ENCODE measurements at places on chromosomes 12 and 14.
A peak's percentile ranks its signal among the peaks of the same experiment; 100 is the strongest.

GRCh38 chr12:128078301-128078971, 188.5 kb upstream of the TMEM132C start:
- no peak for DNase-seq

- DNase-seq = no peak
These were observed 21.8 kb upstream of the EIF2B2 start for GRCh38 chr14:74980731-74981461.

DNA sequence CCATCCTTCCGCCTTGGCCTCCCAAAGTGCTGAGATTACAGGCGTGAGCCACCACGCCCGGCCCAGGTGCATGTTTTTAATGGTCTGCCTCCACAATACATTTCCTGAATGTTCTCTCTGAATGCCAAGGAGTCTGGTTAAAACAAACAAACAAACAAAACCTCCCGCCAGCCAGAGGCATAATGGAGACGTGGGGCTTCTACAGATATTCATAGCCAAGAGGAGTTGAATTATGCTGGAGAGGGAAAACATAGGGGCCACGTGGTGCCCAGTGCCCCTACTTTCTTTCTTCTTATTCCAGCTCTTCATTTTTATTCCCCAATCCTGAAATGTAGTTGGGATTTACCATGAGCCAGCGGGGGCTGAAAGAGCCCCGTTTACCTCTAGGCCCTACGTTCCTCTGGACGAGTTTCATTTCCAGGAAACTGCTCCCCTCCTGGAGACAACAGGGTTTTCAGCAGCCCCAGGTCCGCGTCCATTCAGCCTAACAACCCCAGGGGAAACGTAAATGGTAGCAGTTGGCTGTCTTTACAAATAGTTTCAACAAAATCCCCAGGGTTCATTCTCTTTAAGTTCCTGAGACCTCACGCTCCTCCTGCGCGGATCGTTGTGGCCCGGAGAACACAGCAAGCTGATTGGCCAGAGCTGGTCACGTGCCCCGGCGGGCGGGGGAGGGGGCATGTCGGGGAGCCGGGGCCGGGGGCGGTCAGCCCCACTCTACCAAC, 108.5 kb upstream of the ESRRB start:
- peak; percentile 4 for DNase-seq

DNA sequence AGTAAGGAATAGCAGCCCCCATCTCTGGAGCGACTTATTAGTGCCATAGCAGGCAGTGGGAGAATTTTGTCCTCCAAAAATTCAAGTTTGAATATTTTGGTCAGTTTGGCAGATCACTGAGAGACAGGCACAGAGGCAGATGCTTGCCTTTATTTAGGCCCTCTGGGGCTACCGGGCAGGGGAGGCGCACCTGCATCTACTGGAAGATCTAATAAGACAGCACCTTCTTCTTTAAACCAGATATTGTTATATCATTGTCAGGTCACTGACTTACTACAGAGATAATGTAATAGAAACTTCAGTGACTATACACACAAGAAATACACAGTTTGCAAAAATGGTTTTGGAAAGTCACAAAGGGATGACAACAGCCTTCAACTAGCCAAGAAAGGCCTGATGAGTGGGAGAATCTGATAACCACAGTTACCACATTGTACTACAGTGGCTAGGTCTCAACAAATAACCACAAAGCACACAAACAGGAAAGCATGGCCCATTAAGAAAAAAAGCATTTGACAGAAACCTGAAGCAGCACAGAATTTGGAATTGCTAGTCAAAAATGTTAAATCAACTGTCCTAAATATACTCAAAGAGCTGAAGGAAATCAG, 56.8 kb downstream of the CDK17 start:
- no peak for DNase-seq

GRCh38 chr12:60930151-60930550, 1330.1 kb upstream of the USP15 start:
- no peak for DNase-seq

GRCh38 chr12:51383269-51383905, 7.8 kb downstream of the GALNT6 start:
- no peak for DNase-seq

- DNase-seq = no peak
These were observed 77.8 kb upstream of the HSPB8 start for GRCh38 chr12:119100933-119101332.

DNA sequence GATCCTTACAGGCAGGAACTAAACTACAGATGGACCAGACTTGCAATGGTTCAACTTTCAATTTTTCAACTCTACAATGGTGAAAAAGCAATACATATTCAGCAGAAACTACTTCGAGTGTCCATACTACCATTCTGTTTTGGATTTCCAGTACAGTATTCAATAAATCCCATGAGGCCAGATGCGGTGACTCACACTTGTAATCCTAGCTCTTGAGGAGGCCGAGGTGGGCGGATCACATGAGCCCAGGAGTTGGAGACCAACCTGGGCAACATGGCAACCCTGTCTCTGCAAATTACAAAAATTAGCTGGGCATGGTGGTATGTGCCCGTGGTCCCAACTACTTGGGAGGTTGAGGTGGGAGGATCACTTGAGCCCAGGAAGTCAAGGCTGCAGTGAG, 336.1 kb downstream of the MED13L start:
- DNase-seq = no peak

GRCh38 chr12:90075685-90076084, 367.0 kb upstream of the ATP2B1 start:
- DNase-seq = no peak

DNA sequence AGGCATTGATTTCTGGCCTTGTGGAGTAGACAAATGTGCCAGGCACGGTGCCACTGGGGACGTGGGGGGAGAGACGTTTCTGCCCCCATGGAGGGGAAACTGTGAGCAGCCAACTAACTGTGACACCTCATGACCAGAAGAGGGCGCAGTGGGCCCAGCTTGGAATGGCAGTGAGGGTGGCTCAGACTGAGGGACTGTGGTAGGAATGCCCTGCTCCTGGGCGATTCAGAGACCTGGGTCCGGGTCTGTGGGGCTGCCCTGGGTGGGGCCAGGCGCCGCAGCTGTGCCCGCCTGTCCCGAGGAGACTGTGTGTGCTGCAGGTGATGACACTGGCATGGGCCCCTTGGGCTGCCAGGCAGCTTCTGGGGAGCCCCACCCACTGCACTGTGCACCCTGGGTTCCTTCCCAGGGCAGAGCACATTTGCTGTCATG, 60.6 kb downstream of the SLC25A47 start:
- DNase-seq = peak; percentile 54

- no peak for DNase-seq
These were observed 47.3 kb downstream of the CORO1C start for GRCh38 chr12:108683906-108684556.

DNA sequence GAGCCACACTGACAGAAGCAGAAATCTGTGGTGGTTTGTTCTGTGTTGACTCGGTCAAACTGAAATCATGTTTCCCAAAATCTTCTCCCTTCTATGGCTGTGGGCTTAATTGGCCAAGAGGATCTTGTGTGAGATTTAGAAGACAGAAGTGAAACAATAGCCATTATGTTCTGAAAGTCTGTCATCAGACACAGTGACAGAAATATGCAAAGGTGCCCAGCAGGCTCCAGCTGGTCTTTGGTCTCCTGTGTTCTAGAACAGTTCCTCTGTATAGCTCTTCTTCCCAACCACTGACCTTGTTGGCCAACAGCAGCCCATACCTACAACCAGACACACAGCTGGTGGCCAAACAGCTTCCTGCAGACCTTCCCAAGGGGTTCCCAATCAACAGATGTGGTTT, 25.0 kb upstream of the COCH start:
- no peak for DNase-seq

GRCh38 chr12:81468206-81468605, 290.9 kb downstream of the PPFIA2 start:
- DNase-seq = no peak

DNA sequence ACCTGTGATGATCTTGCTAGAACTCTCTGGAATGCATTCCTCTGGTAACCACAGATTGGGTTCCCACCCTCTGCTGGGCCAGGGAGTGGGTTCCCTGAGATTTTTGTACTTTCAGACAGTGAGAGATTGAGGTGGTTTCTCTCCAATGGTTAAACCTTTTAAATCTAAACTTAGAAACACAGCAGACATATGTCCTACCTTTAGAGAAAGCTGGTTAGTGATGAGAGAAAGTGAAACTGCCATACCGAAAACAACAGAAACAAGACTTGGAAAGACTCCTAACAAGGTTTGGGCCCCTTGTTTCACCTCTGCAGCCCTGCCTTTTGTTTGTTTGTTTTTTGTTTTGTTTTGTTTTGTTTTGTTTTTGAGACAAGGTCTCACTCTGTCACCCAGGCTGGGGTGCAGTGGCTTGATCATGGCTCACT, 9.7 kb upstream of the SGPP1 start:
- DNase-seq = no peak

GRCh38 chr12:52662093-52662917, 10.3 kb upstream of the KRT2 start:
- DNase-seq = no peak

DNA sequence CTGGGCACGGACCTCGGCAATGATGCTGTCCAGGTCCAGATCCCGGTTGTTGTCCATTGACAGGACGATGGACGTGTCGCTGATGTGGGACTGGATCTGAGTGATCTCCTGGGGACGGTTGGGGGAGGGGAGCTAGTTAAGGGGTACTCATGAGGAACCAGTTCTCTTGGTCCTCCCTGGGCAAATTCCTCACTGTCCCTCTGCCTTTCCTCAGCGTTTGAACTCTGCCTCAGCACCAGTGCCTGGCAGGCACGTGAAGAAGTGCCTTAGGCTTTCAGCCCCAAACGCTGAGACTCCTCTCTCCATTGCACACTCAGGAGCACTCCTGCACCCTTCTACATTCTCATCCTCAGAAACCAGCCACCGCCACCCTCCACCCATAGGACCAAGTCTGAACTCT, 9.7 kb downstream of the KRT72 start:
- no peak for DNase-seq

GRCh38 chr14:95363468-95363954, 43.8 kb upstream of the CLMN start:
- DNase-seq = no peak

DNA sequence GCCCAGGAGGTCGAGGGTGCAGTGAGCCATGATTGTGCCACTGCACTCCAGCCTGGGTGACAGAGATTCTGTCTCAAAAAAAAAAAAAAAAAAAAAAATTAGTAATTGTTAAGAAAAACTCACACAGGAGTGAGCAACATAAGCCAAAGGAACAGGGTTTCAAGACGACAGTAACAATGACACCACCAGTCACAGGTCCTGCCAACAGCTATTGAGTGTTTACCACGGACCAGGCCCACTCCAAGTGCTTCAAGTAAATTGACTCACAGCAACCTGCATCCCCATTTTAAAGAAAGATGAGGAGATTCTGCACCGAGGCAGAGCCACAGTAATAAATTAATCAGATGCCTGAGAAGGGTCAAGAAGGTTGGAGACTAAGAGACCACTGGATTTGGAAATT, 194.5 kb downstream of the DPF3 start:
- no peak for DNase-seq

- DNase-seq = no peak
These were observed 5.2 kb downstream of the SMAGP start for GRCh38 chr12:51265024-51265423.

DNA sequence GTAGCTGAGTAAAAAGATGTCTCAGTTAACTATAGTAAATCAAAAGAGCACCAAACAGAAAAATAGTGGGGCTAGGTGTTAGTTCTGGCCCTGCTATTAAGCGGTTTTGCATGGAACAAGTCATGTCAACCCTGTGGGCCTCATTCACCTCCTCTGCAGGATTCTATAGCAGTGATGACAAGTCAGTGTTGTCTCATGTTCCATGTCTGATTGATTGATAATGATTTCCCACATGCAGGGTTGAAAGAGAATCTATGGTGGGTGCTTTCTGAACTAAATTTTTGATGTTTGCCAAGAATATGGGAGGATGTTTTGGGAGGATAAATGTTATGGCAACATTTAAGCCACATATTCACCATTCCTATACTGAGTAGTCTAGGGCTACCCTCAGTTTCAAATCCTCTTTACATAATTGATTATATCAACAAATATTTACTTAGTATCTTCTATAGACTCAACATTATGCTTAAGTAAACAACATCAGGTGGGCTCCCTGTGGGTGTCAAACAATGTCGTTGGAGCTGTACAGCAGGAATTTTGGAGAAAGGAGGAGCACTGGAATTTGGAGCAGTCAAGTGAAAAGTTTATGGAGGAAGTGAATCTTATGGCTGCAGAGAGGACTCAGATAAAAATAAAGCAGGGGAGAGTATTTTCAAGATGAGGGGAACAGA, 48.6 kb downstream of the IRAK3 start:
- no peak for DNase-seq

DNA sequence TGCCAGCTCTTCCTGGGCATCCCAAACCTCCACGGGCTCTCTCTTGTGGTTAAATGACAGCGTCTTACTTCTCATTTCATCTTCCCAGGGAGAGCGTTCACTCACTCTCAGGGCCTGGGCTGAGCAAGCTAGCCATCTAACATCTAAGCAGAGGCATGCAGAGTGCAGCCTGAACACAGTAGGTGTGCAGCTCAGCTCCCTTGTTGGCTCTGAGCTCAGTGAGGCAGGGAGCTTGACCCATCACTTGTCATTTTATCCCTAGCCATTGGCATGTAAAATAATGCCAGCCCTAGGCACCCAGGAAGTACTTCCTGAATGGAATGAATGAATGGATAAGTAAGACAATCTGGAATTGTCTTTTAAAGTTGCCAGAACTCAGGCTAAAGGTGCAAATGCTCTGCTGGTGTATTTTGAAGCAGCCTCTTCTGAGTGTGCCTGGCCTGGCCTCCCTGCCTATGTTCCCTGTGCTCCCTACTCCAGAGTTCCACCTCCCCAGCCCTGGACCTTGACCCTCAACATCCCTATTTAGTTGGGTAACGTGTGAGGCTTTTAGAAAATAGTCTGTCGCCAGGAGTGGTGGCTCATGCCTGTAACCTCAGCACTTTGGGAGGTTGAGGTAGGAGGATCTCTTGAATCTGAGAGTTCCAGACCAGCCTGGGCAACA, 9.5 kb upstream of the MEG3 start:
- DNase-seq = no peak

DNA sequence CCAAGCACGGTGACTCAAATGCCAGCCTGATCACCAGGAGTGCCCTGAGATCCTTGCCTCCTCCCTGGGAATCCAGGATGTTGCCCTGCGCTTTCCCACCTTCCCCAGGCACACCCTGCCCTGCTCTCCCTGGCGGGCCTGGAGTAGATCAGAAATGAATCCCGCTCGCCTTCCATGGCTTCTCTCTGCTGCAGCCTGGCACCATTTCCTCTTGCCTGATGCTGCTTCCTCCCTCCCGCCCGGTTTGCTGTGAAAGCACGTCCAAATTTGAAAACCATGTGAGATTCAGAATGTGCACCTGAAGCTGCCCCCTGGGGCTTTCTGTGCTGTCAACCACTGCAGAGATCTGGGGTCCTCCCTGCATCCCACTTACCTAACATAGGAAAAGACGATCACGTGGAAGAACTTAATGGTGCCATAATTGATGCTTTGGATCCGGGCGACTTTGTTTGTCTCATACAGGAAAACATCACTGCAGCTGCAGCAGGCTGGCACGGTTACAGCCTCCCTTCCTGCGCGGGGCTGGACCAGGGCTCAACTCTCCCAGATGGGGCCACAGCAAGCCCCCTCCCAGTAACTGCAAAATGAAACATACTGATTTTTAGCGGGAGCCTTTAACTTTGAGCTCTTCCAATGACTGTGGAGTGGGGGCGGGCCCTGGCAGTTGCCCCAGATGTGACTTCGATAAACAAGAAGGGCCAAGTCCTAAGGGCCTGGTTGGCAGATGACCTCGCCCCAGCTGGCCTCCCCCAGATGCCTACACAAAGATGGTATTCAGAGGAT, 24.9 kb upstream of the C12orf76 start:
- peak; percentile 5 for DNase-seq

- no peak for DNase-seq
These were observed 16.7 kb downstream of the STK38L start for GRCh38 chr12:27260746-27261145.

Data from stimulated activated CD4-positive, alpha-beta T cell treated with anti-CD3 and anti-CD28 coated beads, Interleukin-4, amount 100 ng/mL, for 4 hours (primary cell).